ENCODE measurements at places on chromosomes 16 and 17.
A peak's percentile ranks its signal among the peaks of the same experiment; 100 is the strongest.

- peak; percentile 36 for DNase-seq
Measured at GRCh38 chr16:67277999-67278772, 1.1 kb upstream of the PLEKHG4 start.

GRCh38 chr16:49531425-49531824, 157.8 kb downstream of the C16orf78 start:
- no peak for DNase-seq

- DNase-seq = no peak
Measured at GRCh38 chr17:54426296-54426886, 474.3 kb upstream of the TOM1L1 start.

DNA sequence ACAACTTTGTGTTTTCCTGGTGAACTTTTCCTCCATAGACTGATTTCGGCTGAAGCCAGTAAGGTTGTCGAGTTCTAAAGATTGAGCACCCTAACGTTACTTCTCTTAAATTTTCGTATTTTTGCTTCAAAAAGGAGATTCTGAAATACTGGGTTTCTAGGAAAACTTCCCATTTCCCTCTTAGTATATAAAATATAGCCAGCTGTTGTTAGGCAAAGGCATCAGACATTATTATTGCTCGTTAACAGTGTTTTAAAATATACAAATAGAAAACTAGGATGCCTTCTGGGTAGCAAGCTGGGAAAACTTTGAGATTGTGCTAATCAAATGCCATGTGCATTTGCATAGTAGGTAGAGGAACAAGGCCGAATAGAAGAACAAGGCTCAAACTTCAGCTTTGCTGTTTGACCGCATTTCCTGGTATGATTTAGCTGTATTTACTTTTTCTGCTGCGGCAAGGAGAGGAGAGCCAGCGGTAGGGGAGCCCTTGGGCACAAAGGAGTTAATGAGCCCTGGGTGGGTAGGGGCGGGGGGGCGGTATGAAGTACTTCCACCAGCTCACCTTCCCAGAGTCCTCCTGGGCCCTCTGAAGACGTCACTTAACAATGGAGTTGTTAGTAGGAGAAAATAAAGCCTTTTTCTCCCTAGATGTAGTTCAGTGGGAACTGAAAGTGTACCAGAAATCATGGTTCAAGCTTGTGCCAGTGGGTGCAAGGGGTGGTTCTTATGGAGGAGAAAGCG, 151.9 kb downstream of the MSI2 start:
- DNase-seq = no peak

- DNase-seq = no peak
Measured at GRCh38 chr17:2872282-2872681, 76.0 kb downstream of the RAP1GAP2 start.

DNA sequence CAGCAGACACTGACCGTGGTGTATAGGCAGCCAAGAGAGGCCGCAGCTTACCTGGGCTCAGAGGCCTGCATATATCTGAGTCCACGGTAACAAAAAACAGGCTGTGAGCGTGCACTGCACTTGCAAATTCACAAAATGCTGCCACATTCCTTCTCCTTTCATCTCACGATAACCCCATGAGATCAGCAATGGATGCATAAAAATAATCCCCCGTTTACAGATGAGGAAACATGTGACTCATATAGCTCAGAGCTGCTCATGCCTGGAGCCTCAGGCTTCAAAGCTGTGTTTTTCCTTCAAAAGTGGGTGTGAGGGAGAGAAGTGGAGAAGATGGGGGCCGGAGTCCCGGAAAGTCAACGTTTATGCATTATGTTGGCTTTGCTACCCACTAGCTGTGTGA, 118.3 kb upstream of the FOXF1 start:
- no peak for DNase-seq

- no peak for DNase-seq
Measured at GRCh38 chr16:48479329-48479728, 94.1 kb upstream of the SIAH1 start.

DNA sequence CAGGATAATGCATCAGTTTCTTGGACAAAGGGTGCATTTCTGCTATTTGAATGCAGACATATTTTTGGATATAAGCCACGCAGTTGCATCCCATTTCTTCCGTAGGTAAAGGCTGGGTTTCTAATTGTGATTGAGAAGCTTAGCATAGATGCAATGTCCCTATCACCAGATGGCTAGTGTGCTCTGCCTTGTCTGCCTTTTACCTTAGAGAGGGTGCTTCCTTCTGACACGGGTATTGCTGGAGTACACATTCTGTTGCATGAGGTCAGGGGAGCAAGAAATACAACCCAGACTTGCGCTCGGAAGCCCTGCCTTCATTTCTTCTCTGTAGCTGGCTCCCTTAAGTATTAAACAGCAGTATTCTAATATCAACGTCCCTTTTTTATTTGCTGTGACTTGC, 337.4 kb downstream of the WWOX start:
- DNase-seq = no peak

- DNase-seq = no peak
Measured at GRCh38 chr16:89599451-89599858, 14.0 kb upstream of the DPEP1 start.

DNA sequence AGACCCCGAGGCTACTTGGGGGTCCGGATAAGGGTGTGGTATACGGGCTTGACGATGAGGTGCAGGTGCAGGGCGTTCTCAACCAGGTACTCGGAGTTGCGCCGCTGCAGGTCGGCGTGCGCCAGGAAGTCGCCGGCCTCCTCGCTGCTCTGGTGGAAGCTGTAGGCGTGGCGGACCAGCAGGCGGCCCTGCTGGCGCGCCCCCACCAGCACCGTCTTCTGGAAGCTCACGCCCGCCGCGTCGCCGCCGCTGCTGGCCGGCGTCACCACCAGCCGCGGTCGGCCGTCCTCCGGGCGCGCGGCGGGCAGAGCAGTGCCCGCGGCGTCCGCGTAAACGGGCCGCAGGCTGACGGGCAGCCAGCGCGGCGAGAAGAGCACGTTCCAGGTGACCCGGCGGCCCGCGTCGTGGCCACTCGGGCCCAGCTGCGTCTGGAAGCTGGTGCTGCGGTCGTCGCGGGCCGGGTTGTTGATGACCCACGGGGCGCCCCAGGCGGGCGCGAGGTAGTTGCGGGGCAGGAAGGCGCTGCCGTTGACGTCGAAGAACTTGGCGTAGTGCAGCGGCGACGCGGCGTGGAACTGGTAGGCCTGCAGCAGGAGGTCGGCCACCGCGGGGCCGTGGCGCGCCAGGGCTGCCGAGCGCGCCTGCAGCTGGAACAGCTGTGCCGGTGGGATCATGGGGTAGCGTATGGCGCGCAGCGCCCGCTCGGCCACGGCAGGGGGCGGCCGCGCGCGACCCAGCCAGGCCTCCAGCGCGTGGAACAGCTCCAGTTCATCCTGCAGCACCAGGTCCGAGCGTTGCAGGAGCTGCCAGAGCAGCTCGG, 4.8 kb downstream of the BTBD17 start:
- DNase-seq = no peak

DNA sequence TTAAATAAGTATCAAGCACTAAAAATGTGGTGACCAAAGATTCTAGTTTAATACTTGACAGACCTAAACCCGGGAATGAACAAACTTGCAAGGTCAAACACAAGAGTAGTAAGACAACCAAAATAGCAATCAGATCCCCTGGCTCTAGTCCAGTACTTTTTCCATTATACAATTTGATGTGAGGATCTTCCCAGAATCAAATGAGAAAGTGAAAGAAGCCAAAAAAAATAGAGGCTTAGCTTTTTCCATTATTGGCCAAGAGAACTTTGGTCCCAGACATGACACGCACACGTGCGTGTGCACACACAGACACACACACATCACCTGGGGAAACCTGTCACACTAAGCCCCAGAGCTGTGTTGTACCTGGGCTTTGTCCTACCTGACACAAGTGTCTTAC, 300.6 kb upstream of the CDH5 start:
- DNase-seq = no peak

DNA sequence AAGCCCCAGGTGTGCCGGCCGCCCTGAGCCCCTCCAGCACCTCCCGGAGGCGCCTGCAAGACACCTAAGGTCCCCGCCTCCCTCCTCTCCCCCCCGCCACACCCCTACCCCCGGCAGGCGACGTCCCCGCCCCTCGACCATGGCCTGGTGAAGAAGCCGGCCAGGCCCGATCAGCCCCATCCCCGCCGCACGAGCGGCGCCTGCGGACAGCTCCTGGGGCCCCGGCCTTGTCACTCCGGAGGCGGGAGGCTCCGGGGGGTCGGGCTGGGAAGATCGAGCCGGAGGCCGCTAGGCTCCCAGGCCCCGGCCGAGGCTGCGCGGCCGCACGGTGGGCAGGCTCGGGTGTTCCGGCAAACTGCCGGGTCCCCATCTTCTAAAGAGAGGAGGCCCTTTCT, 405 bp upstream of the ACE start:
- DNase-seq = no peak

GRCh38 chr16:15539197-15539596, 103.8 kb downstream of the MARF1 start:
- no peak for DNase-seq

DNA sequence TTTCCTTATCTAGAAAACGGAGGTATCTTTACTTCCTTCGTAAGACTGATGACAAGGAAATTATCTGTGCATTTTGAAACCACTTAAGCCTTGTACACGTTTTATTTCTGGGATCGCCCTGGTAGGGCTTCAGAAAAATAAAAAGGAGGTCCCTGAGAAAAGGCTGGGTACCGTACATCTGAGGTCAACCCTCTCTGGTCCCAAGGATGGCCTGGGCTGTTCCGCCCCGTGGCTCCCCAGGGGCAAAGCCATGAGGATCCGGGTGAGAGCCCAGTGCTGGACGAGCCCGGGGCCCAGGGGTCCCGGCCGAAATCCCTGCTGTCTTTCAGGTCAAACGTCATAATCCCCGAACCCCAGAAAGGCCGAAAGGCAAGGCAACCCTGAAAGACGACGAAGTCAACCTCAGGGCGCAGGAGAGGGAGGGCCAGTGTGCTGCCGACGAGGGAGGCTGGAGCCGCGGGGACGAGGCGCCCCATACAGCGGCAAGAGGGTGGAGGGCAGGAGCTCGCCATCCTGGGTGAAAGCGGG, 656 bp upstream of the FUS start:
- DNase-seq = no peak

GRCh38 chr17:41806685-41807445, 4.9 kb downstream of the P3H4 start:
- DNase-seq = no peak

- DNase-seq = no peak
Measured at GRCh38 chr17:1960545-1960912, 64.6 kb downstream of the RTN4RL1 start.

DNA sequence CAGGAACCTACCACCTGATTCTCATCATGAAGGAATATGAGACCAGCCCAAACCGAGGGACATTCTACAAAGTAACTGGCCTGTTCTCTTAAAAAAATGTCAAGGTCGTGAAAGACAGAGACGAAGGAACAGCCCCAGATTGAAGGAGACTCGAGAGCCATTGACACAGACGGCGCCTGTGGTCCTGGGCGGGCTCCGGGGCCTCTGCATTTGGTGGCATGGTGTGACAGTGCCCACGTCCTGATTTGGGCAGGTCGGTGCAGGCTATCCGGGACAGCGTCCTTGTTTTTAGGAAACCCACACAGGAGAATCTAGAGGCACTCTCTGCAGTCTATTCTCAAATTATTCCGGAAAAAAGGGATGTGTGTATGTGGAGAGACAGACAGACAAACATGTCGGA, 64.1 kb downstream of the ADCY9 start:
- DNase-seq = no peak

DNA sequence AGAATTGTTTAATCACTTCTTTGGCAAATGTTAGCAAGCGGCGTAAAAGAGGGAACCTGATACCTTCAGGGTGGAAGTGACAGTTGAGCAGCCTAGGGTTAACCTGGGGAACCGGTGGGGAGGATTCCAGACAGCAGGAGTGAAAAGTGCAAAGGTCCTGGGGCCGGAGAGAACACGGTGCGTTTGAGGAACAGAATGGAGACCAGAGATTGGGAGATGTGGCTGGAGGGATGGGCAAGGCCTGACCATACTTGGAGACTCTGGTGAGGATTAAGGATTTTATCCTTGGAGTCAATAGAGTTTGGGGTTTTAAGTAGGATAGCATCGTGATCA, 2.3 kb upstream of the ZNF500 start:
- DNase-seq = no peak

DNA sequence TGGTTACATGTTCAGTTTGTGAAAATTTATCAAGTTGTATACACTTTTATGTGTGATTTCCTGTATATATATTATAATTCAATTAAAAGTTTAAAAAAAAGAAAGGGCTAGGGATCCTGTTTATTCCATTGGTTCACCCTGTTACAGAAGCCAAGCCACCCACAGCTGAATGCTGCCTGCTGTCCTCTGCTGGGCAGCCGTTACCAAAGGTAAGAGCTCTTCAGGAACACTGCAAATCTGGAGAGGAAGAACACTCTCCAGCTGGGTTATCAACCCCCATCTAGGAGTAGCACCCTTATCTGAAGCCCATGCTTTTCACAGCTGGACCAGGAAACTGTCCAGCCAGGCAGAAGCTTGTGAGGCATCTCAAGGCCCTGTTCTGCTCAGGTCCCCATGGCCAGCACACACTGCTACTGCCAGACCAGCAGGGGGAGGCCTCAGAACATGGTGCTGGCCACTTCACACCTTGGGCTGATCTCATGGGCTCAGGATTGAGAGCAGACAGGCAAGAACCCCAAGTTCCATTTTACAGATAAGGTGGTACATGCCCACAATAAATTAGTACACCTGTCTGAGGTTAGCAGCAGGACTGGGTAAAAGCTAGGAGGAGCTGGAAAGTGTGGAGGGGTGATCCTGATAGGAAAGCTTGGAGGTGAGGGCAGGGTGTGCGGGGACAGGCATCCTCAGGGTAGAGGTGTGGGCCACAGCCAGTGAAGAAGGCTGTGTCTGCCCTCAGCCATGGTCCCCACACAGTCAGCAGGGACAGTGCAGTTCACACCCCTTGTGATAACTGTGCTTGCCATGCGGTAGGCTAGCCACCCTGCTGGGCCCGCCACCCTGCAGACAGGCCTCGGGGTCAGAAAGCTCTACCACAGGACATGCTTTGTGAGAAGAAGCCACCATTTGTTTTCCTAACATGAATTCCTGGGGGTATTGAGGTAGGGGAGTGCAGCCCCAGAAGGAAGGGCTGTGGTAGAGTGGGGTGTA, 54.3 kb upstream of the SREBF1 start:
- DNase-seq = peak; percentile 79

DNA sequence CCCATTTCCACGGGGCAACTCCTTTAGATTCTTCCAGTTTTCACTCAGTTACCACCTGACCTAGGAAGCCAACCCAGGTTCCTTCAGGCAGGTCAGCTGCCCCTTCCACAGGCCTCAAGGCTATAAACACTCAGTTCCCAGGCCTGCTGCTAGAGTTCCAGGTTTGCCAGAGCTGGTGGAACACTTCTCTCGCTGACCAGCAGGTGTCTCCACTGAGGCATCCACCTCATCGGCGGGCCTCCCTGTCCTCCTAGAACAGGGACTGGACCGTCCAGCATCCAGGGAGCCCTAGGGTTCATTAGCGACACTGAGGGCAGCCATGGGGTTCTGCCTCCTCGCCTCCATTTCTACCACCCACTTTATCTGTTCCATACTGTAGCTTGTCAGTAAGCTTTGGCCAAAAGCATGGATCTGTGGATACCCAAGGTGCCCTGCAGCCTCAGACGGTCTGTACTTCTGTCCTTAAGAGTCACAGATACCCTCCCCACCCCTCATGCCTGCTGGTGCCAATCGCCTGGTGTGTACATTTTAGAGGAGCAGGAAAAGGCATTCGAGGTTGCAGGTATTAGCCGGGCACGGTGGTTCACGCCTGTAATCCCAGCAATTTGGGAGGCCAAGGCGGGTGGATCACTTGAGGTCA, 29.0 kb downstream of the PIMREG start:
- DNase-seq = peak; percentile 61

Measured in SW 1271 (cell line).